Nephron progenitor cell (in vitro differentiated cells): ENCODE measurements at places on chromosomes 7 and 10.

GRCh38 chr10:112741830-112742402 is 208.1 kb upstream of the TCF7L2 start:
- no peak overlapping the region for H3K4me3 ChIP-seq
- H3K27ac ChIP-seq = no peak overlapping the region
- H3K4me1 ChIP-seq = peaks cover 37% of the 10 kb centered on the region
- peaks cover 3% of the 10 kb centered on the region for H3K27me3 ChIP-seq
- no peak for DNase-seq

DNA sequence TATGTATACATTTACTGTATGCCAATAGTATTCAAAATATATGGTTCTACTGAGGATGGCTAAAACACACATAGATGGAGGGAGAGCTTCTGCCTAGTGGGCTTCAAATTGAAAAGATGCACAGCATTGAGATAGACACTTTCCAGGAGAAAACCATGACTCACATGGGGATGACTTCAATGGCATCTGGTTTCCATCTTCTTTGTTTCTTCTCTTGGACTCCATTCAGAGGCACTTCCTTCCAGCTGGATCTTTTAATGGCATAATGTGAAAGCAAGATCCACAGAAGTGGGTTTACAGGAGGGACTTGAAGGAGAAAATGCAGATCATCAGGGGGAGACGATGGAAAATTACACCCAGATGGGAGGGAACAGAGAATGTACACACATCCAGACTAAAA is 84.9 kb downstream of the ZNF365 start:
- no peaks in the 10 kb centered on the region for H3K36me3 ChIP-seq
- no peak overlapping the region for H3K4me3 ChIP-seq
- peaks cover 6% of the 10 kb centered on the region for H3K27me3 ChIP-seq
- H3K27ac ChIP-seq = no peak overlapping the region

DNA sequence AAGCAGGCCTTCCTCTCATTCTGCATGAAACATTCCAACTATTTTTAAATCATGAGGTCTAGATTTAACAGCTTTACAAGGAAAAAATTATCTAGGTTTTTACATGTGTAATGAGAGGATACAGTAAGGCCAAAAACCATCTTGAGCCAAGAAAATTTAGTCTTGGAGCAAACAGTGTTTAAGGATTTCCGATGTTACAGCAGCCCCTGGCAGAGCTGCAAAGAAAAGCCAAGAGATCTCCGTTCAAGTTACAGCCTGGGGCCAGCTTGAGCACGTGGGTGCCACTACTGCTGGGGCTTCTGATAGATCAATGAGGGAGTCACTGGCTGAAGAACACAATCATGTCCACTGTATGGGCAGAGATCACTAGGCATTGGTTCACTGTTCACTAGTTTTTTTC is 156.2 kb downstream of the EVX1 start:
- no peak overlapping the region for H3K4me3 ChIP-seq
- no peak overlapping the region for H3K27ac ChIP-seq
- H3K36me3 ChIP-seq = no peaks in the 10 kb centered on the region
- H3K27me3 ChIP-seq = peaks cover 19% of the 10 kb centered on the region
- DNase-seq = no peak

- peaks cover 9% of the 10 kb centered on the region for H3K4me1 ChIP-seq
- no peak overlapping the region for H3K4me3 ChIP-seq
- H3K27ac ChIP-seq = no peak overlapping the region
- DNase-seq = no peak
- no peaks in the 10 kb centered on the region for H3K36me3 ChIP-seq
- peaks cover 2% of the 10 kb centered on the region for H3K27me3 ChIP-seq
Observed at GRCh38 chr10:36019749-36020148, 377.7 kb upstream of the FZD8 start.

GRCh38 chr10:17073725-17074540 is 55.7 kb downstream of the CUBN start:
- H3K4me3 ChIP-seq = no peak overlapping the region
- H3K27me3 ChIP-seq = peaks cover 3% of the 10 kb centered on the region
- H3K4me1 ChIP-seq = peaks cover 7% of the 10 kb centered on the region
- no peak for DNase-seq
- no peak overlapping the region for H3K27ac ChIP-seq
- H3K36me3 ChIP-seq = no peaks in the 10 kb centered on the region

DNA sequence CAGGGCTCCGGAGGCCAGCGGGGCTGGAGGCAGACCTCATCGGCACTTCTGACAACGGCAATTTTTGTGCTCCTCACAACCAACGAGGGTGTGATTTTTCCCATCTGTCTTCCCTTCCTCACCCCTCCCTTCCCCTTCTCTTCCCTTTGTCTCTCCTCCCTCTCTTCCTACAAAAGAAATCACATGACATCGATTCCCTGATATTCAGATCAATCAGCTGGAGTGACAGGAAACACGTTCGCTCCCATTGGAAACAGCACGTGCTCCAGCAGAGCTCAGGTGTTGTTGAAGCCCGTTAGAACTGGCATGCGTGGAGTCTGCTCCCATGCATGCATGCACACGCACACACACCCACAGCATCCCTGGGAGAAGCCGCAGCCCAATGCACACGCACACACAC is 222.4 kb downstream of the PTPRN2 start:
- H3K27me3 ChIP-seq = peaks cover 31% of the 10 kb centered on the region
- no peak overlapping the region for H3K4me3 ChIP-seq
- H3K27ac ChIP-seq = no peak overlapping the region
- no peaks in the 10 kb centered on the region for H3K4me1 ChIP-seq

DNA sequence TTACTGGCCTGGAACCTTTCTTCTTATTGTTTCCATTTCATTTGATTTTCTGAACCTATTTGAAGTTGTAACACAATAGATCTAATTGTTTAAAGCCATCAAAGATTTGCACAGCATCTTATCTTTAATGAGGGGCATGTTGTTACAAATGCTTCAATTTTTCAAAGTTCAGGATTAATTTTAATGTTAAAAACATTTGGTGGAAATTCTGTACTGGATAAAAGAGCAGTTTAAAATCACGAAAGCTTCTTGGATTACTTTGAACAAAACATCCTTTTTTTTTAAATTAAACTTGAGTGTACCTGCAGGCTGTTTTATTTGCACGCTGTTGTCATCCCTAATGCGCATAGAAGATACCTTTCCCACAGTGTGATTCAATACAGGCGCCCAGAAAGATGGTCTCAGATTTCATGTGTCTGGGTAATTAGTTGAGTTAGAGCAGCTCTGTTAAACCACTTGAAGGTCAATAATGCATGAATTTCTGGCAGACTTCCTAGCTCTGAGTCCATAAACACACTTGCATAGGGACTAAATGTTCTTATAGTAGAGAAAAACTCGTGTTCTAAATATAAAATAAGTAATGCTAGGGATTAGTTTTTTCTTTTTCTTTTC is 29.3 kb upstream of the DDX50 start:
- peak overlapping the region; percentile 72 for H3K4me3 ChIP-seq
- peaks cover 68% of the 10 kb centered on the region for H3K4me1 ChIP-seq
- peaks cover 37% of the 10 kb centered on the region for H3K36me3 ChIP-seq
- peak overlapping the region; percentile 100 for H3K27ac ChIP-seq
- no peaks in the 10 kb centered on the region for H3K27me3 ChIP-seq

- no peaks in the 10 kb centered on the region for H3K4me1 ChIP-seq
- H3K36me3 ChIP-seq = no peaks in the 10 kb centered on the region
- H3K27ac ChIP-seq = no peak overlapping the region
- H3K27me3 ChIP-seq = peaks cover 6% of the 10 kb centered on the region
- DNase-seq = no peak
- no peak overlapping the region for H3K4me3 ChIP-seq
Observed at GRCh38 chr10:25869609-25870008, 64.4 kb upstream of the MYO3A start.

DNA sequence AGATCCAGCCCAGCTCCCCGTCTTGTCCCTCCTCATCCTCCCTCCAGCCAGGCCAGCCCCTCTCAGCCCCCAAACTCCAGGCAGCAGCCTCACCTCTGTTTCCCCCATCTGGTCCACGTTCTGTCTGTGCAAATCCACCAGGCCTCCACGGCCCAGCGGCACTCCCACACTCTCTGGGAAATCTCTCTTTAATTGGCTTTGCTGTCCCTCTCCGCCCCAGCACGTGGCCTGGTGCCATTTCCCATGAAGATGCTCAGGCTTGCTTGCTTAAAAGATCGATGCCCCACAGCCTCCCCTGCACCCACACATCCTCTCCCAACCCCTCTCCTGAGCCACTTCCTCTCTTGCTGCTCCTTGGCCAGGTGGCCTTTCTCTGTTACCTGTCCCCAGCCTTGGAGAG is 39.3 kb downstream of the PRF1 start:
- H3K27me3 ChIP-seq = peaks cover 16% of the 10 kb centered on the region
- peaks cover 49% of the 10 kb centered on the region for H3K4me1 ChIP-seq
- no peak for DNase-seq
- no peaks in the 10 kb centered on the region for H3K36me3 ChIP-seq
- H3K4me3 ChIP-seq = no peak overlapping the region

DNA sequence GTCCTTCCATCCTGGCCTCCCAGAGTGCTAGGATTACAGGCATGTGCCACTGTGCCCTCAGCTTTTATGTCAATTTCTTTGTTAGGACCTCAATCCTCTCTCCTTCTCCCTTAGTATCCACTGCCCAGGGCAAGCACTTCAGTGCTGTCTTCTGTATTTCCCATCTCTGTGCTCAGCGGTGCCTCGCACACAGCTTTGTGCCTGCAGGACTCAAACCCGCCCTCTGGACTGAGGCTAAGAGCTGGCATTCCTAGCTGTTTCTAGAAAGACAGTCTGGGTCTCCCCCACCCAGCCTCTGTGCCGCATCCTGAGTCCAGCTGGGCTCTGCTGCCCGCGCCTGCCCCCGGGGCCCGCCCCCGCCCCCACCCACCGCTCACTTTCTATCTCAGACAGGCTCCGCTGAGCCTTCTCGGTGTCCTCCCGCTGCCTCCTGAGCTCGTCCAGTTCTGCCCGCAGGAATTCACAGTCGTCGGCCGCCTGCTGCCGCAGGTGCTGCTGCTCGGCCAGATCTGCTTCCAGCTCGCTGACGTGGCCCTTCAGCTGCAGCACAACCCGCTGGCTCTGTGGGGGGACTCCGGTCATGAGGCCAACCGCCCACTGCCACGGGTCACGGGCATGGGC is 67.3 kb downstream of the SPDYE5 start:
- no peak overlapping the region for H3K4me3 ChIP-seq
- peak overlapping the region; percentile 40 for H3K27ac ChIP-seq
- H3K36me3 ChIP-seq = peaks cover 72% of the 10 kb centered on the region
- H3K4me1 ChIP-seq = peaks cover 11% of the 10 kb centered on the region
- no peaks in the 10 kb centered on the region for H3K27me3 ChIP-seq

DNA sequence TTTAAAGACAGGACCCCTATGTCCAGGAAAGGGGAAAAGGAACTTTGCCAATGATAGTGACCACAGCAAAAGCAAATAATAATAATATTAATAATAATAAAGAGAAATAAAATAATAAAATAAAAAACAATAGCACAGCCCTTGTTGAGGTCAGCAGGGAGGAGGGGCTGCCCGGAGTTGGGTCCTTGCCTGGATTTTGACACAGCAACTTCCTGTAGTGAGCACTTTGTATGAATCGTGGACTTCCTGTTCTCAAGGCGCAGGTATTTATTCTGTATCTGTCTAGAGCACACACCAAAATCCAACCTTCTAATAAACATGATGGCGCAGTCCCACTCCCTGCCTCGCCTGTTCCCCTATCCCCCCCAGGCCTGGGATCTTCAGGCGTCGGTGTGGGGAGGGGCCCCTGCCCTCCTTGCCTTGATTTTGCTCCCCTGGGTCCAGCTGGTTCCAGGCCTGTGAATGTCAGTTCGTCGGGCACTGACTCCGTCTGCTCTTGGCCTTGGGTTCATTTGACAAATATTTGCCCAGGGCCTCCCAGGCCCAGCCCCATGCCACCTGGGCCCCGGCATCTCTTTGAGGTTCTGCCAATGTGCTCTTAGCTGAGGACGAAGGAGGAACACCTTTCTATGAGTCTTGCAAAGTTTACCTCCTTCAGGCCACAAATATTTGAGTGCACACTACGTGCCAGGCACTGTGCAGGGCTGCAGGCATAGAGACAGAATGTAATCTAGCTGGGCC is 13.9 kb downstream of the TRIM8 start:
- H3K27ac ChIP-seq = peak overlapping the region; percentile 81
- H3K4me3 ChIP-seq = no peak overlapping the region
- H3K36me3 ChIP-seq = peaks cover 36% of the 10 kb centered on the region
- peaks cover 5% of the 10 kb centered on the region for H3K27me3 ChIP-seq

DNA sequence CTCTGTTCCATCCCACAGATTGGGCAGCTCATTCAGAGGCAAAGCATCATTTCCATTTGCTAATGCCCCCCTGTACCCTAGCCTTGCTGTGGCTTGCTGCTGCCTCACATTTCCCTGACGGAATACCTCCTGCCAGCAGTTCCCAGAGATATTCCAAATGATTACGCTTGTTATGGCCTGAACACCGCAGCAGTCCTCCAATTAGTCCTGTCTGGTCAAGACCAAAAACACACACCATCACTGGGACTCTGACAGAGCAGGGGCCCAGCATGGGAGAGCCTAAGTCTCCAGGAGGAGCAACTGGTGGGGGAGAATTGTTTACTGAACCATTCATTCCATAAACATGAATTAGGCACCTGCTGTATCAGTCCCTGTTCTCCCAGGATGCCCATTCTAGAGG is 6.1 kb downstream of the OGDHL start:
- no peaks in the 10 kb centered on the region for H3K36me3 ChIP-seq
- no peak overlapping the region for H3K27ac ChIP-seq
- peaks cover 23% of the 10 kb centered on the region for H3K27me3 ChIP-seq
- no peaks in the 10 kb centered on the region for H3K4me1 ChIP-seq
- DNase-seq = no peak

GRCh38 chr7:28704706-28705105 is 253.4 kb downstream of the TRIL start:
- no peak overlapping the region for H3K27ac ChIP-seq
- no peak overlapping the region for H3K4me3 ChIP-seq
- H3K36me3 ChIP-seq = peaks cover 19% of the 10 kb centered on the region
- DNase-seq = no peak
- peaks cover 54% of the 10 kb centered on the region for H3K4me1 ChIP-seq
- peaks cover 4% of the 10 kb centered on the region for H3K27me3 ChIP-seq

DNA sequence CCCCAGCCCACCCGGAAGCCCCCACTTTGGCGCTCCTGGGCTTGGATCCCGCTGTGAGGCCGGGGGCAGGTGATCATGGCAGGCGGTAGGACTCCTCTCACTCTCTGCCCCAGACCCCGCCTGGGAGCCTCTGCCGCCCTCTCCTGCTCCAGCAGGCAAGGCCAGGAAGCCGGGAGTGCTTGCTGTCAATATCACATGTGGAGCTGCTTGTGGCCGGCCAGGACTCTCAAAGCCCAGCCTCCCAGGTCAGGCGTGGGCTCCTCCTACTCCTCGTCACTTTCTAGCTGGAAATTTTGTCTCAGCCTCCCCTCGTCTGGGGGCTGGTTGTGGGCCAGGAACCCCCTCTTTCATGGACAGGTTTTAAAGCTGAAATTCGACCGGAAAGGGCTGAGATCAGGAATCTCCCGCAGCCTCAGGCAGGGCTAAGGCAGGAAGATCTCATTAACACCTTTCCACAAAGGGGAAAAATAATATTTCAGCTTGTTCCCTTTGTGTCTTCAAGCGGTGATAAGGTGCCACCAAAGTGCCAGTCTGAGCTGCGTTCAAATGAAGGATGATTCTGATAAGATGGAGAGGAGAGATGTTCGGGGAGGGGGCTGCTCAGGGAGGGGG is 273.6 kb upstream of the PODXL start:
- H3K27me3 ChIP-seq = peaks cover 8% of the 10 kb centered on the region
- peaks cover 64% of the 10 kb centered on the region for H3K4me1 ChIP-seq
- H3K4me3 ChIP-seq = peak overlapping the region; percentile 24
- no peaks in the 10 kb centered on the region for H3K36me3 ChIP-seq
